ENCODE measurements at places on chromosomes 4 and X. TPM values are rescaled to one million over a fixed set of nuclear protein-coding genes. Genes with fewer than 3 reads are reported as not detected.

MED28 gene
- total RNA-seq = 57.5 TPM

- DNase-seq = no peak
Measured at GRCh38 chr4:14254252-14254651, 626.7 kb upstream of the BOD1L1 start.

MAEA gene
- total RNA-seq = 70.4 TPM

GRCh38 chr4:56052481-56052880, 103.7 kb downstream of the CEP135 start:
- DNase-seq = no peak

TMEM156 gene
- total RNA-seq = 1.7 TPM

XK gene
- total RNA-seq = 13.9 TPM

GRCh38 chr4:73725985-73726384, 14.4 kb upstream of the CXCL8 start:
- no peak for DNase-seq

PNMA6F gene
- 5.5 TPM for total RNA-seq

NAA10 gene
- 93.5 TPM for total RNA-seq

DNA sequence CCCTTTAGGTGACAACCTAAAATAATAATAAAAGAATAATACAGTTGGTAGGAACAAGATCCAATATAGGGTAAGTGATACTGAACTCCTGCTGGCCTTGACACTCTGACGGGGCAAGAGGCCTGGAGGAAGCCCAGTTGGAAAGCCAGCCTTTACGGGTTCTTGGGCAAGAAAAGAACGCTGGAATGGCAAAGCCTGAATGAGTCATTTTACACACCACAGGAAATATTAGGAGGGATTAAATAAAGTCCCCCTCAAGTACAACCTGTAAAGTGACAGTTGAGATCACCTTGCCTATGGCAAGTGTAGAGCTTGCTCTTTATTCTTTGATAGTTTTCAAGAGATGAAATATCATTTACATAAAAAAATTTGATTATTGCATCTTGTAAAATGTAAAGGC, 244.5 kb upstream of the TLL1 start:
- DNase-seq = no peak

DNA sequence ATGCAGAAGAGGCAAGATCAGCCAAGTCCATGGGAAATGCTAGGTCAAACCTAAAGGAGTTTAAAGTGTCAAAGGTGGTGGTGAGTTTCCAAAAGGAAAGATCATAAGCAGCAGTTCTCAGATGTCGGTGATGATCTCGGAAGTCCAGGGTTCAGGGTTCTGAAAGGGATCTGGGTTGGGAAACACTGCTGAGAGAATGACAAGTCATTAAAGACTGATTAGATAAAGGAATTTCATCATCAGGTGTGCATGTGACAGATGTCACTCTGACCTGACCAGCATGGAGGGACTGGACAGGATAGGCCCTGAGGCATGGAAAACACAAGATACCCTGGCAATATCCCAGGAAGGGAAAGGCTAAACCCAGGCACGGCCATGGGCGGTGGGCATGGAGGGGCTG, 195.7 kb upstream of the TBL1X start:
- DNase-seq = no peak

ADGRL3 gene
- 112 TPM for total RNA-seq

IL2 gene
- total RNA-seq = not detected

RTL3 gene
- 0.21 TPM for total RNA-seq

DNA sequence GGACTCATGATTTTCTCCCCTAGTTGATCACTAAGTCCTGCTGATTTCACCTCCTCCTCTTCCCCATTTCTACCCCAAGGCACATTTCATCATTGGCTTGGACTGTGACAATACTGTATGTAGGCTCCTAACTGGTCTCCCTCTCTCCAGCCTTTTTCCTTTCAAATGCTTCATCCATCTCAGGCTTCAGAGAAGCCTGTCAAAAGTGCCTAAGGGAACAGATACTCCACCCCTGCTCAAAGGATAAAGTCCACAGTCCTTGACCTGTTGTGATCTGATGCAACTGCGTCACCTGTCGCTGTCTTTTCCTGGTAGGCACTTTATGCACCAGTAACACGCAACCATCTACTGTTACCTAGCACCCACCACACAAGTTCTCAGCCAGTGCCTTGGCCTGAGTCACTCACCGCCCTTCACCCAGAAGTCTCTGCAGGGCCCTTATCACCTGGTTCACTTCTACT, 12.8 kb downstream of the SCARB2 start:
- no peak for DNase-seq

DNA sequence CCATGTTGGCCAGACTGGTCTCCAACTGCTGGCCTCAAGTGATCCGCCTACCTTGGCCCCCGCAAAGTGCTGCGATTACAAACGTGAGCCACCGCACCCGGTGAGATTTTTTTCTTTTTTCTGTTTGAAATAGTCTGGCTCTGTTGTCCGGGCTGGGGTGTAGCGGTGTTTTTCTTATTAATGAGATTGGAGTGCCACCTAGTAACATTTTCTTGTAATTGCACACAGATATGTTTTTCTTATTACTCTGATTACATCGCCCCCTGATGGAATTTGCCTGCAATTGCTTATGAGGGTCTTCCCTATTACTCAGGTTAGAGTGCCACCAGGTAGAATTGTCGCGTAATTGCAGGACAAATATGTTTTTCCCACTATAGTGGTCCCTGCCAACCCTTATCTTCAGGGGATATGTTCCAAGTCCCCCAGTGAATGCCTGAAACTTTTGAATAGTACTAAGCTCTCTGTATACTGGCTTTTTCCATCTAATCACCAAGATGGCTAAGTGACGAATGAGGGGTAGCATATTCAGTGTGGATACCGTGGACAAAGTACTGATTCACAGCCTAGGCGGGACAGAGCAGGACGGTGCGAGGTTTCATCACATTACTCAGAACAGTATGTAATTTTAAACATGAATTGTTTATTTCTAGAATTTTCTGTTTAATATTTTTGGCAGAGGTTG, 8.6 kb upstream of the PDHA1 start:
- no peak for DNase-seq
